NCI-H2171 (cell line): ENCODE measurements at places on chromosomes 13 and 19.

GRCh38 chr19:34504809-34505291 is 23.3 kb downstream of the WTIP start:
- DNase-seq: no peak

GRCh38 chr13:51995677-51996551 is 15.3 kb downstream of the ATP7B start:
- no peak for DNase-seq

GRCh38 chr13:52109116-52109670 is 19.7 kb downstream of the NEK5 start:
- no peak for DNase-seq

DNA sequence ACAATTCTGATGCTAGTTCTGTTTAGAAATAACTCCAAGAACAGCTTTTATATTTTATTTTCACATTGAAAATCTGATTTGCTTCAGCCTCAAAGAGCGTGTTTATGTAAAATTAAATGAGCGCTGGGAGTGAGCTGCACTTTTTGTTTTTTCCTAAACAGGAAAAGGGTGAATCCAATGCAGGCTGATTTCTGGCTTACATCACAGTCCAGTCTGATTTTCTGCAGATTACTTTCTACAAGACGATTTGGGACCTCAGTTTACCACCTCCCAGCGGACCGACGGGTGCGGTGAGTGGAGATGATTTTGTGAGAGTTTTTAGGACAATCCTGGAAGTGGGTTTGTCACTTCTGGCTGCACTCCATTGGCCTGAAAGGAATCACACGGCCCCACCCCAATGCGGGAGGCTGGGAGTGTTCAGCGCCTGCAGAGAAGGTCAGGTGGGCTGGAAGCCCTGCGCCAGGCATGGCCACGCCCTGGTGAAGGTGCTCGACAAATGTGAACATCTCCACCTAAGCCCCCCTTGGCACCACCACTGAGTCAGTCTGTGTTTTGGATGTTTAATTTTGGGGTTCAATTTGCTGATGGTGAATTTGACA is 90.1 kb downstream of the ANKRD10 start:
- no peak for DNase-seq

DNA sequence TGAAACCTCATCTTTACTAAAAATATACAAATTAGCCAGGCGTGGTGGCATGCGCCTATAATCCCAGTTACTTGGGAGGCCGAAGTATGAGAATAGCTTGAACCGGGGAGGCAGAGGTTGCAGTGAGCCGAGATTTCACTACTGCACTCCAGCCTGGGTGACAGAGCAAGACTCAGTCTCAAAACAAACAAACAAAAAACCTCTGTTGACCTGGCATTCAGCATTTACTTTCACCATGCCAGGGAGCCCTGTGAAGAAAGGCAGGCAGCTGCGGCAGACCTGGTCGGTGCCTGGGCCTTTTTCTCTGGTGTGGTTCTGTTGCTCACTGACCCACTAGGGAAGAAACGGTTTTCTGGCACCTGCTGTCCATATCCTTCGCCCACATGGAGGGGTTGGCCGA is 49.8 kb downstream of the DNM2 start:
- no peak for DNase-seq

DNA sequence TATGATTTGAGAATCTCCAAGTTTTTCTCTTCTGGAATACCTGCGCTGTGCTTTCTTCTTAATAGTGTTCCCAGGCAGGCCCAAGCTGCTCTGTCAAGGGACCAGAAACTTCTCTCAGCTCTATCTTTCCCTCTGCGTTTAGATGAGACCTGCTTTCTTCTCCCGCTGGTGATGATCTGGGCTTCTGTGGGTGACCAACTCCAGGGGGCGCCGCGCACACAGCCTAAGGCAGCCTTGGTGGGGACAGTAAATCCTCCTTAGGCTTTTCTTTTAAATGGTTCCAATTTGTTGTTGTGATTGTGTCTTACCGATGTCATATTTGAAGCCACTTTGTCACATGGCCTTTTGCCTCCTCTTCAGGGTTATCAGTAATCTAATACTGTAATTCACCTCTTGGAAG is 439.4 kb upstream of the KLF12 start:
- DNase-seq: no peak

- no peak for DNase-seq
Measured at GRCh38 chr19:45499196-45500180, 1.2 kb downstream of the PPM1N start.

- no peak for DNase-seq
Measured at GRCh38 chr13:113939944-113940297, 34.0 kb downstream of the C13orf46 start.

DNA sequence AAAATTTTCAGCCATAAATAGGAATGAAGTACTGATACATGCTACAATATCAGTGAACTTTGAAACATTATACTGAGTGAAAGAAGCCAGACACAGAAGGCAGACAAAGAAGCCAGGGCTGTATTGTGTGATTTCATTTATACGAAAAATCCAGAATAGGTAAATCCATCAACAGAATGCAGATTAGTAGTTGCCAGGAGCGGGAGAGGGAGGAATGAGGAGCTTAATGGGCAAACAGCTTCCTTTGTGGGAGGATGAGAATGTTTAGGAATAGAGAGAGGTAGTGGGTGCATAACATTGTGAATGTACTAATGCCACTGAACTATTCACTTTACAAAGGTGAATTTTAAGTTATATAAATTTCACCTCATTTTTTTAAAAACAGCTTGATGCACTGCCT is 103.3 kb upstream of the SERTM1 start:
- no peak for DNase-seq

DNA sequence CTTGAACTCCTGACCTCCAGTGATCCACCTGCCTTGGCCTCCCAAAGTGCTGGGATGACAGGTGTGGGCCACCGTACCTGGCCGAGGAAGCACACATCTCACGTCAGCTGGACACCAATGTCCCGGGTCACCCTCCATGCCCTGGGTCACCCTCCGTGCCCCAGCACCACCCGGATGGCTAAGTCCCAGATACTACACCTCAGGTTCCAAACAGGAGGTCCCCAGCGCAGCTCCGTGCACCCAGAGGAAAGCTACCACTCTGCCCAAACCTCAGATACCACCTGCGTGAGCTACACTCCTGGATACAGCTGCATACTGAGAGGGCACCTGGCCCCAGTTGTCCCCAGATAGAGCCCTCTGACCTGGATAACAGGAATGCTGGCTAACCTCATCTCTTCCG is 14.0 kb downstream of the LRRC4B start:
- DNase-seq: no peak

- no peak for DNase-seq
Measured at GRCh38 chr13:31686670-31687425, 52.5 kb upstream of the RXFP2 start.

- no peak for DNase-seq
Measured at GRCh38 chr19:39701291-39701690, 3.0 kb upstream of the LGALS14 start.
